Pancreas (tissue), 10 donors: ENCODE measurements at places on chromosomes 6 and 20.

DNA sequence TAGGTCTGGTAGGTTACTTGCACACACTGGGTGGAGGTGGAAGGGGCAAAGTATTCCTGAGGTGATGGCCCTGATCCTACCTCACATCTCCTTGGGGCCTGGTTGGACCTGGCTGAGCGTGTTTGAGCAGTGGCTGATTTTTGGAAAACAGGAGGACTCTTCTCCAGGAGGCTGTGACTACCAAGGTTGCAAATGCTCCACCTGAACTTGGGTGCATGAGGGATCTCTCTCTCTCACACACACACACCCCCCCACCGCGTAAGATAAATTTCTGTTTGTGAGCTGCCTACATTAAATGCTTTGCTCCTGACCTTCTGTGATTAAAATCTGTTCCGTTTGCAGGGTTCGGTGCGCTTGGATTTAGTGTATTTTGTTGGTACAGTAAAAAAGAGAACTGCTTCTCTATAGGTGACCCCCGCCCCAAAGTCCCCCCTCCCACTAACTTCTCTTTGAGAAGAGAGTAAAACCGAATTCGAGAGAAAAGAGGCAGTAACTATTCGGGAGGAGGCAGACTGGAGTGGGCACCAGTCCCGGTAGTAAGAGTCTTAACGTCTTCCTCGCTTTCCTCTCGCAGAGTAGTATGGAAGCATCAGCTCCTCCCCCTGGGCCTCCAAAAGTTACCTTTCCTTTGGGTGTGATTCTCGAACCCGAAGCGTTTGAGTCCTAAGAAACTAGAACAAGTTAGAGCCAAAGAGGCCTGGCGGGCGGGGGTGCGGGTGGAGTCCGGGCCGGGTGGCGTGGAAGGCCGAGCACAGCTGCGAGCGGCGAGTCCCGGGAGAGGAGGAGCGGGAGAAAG lies 585 bp upstream of the DSE start:
- H3K4me3 ChIP-seq, result peak overlapping the region; percentile 51
- no peaks in the 10 kb centered on the region for H3K36me3 ChIP-seq
- no peak for DNase-seq

- no peaks in the 10 kb centered on the region for H3K36me3 ChIP-seq
- H3K4me3 ChIP-seq, result no peak overlapping the region
Observed at GRCh38 chr6:16949716-16950115, 152.1 kb upstream of the STMND1 start.

DNA sequence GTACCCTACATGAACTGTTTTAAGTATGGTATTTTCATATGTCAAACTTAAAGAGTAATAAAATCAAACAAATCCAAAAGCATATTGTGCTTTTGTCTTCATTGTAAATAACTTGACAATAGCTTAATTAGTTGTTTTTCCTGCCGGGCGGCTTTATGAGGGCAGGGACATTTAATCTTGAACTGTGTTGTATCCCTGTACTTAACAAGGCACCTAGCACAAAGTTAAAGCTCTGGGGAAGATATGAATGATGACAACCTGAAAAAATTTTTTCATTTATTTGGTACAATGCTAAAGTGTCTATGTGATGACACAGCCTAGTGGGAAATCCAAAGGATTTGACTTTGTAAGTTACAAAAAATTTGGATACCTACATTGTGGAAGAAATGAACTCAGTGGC lies 502 bp upstream of the HACE1 start:
- H3K4me1 ChIP-seq, result peaks cover 4% of the 10 kb centered on the region
- DNase-seq, result no peak
- peak overlapping the region; percentile 99 for H3K4me3 ChIP-seq
- peak overlapping the region; percentile 22 for H3K27ac ChIP-seq

- no peak for DNase-seq
- H3K36me3 ChIP-seq, result no peaks in the 10 kb centered on the region
- peaks cover 9% of the 10 kb centered on the region for H3K4me1 ChIP-seq
- H3K4me3 ChIP-seq, result no peak overlapping the region
- no peak overlapping the region for H3K27ac ChIP-seq
Observed at GRCh38 chr6:107656883-107657282, 167.0 kb downstream of the SOBP start.

DNA sequence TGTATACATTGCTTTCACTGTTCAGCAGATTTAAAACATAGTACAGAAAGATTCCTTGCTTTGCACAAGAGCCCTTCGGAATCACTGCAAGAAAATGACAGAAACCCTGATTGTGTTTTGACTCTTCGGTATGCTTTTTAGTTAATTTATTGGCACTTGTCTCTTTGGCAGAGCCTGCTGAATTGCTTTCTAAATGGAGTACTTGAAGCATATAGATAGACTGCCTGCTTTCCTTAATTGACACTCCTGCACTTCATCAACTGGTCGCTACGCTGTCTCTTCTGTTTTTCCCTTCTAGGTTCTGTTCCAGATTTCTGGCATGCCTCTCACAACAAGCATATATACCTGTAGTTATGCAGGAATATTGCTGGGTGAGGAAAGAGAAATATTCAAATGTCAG lies 22.4 kb upstream of the RBM24 start:
- H3K36me3 ChIP-seq, result no peaks in the 10 kb centered on the region
- H3K4me1 ChIP-seq, result no peaks in the 10 kb centered on the region
- H3K27ac ChIP-seq, result no peak overlapping the region
- no peak for DNase-seq
- no peaks in the 10 kb centered on the region for H3K27me3 ChIP-seq

DNA sequence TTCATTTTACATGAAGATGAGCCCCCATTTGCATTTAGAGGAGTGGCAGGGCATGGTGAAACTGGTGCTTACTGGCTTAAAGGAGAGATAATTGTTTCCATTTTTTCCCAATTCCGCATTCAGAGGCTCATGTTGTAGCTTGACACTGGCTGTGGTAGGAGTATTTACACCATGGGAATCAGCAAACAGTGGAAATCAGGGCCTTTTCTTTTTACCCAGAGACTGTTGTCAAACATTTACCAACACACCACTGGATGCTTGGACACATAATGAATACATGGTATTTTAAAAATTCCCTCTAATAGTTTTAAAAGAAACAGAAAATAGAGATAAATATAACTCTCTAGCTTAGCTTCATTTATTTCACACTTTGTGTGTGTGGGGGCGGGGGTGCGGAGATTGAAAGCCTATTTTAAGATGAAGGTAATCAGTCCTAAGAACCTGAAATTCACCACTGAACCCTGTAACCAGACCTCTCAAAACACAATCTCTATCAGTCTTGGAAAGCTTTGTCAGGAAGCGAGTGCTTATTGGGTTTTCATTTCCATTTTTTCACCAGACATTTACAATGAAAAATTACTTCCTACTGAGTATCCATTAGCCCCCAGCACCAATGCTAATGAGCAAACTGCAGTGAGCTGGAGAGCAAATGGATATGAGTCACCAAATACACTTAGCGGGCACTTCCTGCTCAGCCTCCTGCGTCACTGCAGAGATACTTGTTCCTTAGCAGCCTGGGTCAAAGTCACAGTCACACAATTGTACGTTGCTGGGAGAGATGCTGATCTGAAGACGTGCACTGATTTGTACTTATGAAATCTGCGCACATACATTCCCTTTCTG lies 532.0 kb downstream of the BCKDHB start:
- H3K36me3 ChIP-seq, result no peaks in the 10 kb centered on the region
- no peak overlapping the region for H3K27ac ChIP-seq
- H3K4me3 ChIP-seq, result no peak overlapping the region
- peak; percentile 16 for DNase-seq
- H3K4me1 ChIP-seq, result no peaks in the 10 kb centered on the region

GRCh38 chr6:22124756-22125155 lies 172.1 kb downstream of the PRL start:
- no peaks in the 10 kb centered on the region for H3K36me3 ChIP-seq
- no peaks in the 10 kb centered on the region for H3K4me1 ChIP-seq
- no peak for DNase-seq
- no peak overlapping the region for H3K27ac ChIP-seq
- no peaks in the 10 kb centered on the region for H3K27me3 ChIP-seq
- no peak overlapping the region for H3K4me3 ChIP-seq

DNA sequence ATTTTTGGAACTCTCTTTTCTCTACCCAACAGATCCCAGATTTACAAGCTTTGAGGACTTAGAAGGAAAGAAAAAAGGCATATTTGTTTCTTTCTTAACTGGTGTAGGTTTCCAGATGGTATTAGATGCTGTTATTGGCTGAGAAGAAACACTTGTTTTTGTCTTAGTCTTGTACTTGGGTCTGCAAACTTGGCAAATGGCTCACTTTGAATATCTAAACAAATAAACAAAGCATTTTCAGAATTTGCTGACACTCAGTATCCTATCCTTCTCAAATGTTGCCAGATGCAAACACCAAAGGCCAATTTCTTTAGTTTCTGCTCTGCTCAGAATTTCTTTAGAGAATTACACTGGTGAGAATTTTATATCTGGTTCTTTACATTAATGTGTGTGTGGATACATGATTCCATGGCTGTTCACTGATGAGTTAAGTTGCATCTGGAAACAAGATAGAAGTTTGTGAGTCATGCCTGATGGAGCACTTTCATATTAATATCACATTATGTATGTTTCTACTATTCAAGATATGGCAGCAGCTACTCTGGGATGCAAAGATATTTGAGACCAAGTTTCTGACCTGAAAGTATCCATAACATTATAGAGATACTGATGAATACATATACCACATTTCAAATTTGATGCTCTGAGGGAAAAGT lies 43.7 kb upstream of the CEP162 start:
- H3K27me3 ChIP-seq, result no peaks in the 10 kb centered on the region
- H3K36me3 ChIP-seq, result no peaks in the 10 kb centered on the region

GRCh38 chr6:72758901-72759300 lies 137.0 kb downstream of the KCNQ5 start:
- H3K36me3 ChIP-seq, result no peaks in the 10 kb centered on the region
- H3K27ac ChIP-seq, result no peak overlapping the region
- no peak for DNase-seq
- H3K27me3 ChIP-seq, result no peaks in the 10 kb centered on the region

DNA sequence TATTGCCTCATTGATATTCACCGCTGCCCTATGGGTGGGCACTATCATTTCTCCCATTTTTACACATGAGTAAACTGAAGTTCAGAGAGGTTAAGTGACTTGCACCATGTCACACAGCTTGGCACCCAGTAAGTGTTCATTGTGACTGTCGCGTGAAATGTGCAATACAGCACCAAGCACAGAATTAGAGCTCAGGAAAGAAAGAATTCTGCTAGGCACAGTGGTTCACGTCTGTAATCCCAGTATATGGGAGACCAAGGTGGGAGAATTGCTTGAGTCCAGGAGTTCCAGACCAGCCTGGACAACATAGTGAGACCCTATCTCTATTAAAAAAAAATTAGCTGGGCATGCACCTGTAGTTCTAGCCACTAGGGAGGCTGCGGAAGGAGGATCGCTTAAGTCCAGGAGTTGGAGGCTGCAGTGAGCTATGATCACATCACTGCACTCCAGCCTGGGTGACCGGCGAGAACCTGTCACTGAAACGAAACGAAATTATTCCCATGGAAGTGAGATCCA lies 626 bp downstream of the SLC13A3 start:
- H3K27me3 ChIP-seq, result no peaks in the 10 kb centered on the region
- no peak overlapping the region for H3K4me3 ChIP-seq
- DNase-seq, result no peak
- H3K27ac ChIP-seq, result no peak overlapping the region
- H3K36me3 ChIP-seq, result no peaks in the 10 kb centered on the region

DNA sequence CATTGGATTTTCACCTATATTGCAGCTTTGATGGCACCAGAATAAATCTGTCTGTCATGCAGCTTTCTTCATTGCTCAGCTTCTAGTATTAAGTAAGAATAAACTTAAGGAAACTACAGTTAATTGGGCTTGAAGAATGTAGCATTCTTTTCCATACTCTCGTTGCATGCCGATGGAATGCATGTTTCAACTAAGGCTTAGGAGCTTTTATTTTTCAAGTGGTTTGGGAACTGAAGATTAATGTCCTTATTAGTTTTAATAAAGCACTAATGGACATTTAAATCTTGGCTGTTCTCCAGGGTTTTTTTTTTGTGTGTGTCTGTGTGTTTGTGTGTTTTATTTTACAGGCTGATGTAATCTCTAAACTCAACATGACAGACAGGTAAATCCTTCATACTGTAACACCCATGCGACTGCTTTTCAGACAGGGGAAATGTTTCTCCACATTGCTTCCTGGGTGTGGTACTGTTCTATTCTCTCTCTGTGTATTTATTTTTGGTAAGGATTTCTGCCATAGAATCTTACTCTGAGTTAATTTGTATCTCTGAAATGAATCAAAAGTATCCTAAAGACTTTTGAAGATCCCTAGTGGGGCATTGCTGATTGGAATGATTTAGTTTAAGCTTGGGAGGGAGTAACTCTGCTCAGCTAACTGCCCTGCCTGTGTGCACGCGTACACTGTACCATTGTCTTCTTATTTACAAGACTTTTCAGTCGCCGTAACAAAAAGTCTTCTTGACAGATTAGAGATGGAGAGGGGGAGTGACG lies 38.0 kb downstream of the SLC9A8 start:
- no peaks in the 10 kb centered on the region for H3K36me3 ChIP-seq
- H3K27me3 ChIP-seq, result no peaks in the 10 kb centered on the region
- no peak overlapping the region for H3K4me3 ChIP-seq
- DNase-seq, result no peak

DNA sequence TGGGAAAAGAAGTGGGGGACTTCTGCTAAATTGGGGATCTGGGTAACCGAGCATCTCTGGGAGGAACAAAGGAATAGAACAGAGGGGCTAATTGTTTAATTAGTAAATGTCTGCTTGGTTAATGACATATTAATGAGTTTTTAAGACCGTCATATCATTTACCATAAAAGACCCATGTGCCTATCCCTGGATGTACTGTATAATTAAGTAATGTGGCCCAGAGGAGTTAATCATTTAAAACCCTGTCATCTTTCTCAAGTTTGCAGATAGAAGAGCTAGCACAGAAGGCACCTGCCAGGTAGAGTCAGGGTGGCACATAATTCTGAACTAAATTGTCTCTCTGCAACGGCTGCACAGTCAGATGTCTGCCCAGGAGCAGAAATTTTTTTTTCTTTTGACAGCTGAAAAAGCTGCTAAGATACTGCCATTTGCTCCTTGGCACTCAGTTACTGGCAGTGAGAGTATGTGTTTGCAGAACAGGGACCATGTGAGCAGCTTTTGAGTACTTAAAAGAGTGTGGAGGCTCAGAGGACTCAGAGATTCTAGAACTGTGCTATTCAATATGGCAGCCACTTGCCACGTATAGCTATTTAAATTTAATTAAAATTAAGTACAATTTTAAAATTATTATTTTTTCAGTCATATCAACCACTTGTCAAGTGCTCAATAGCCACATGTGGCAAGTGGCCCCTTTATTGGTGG lies 202.7 kb upstream of the SLC35B3 start:
- no peak overlapping the region for H3K27ac ChIP-seq
- H3K27me3 ChIP-seq, result no peaks in the 10 kb centered on the region
- no peak overlapping the region for H3K4me3 ChIP-seq
- H3K4me1 ChIP-seq, result peaks cover 8% of the 10 kb centered on the region

GRCh38 chr6:156154896-156155295 lies 622.3 kb upstream of the ARID1B start:
- H3K4me3 ChIP-seq, result no peak overlapping the region
- no peak overlapping the region for H3K27ac ChIP-seq
- no peaks in the 10 kb centered on the region for H3K27me3 ChIP-seq
- H3K36me3 ChIP-seq, result no peaks in the 10 kb centered on the region
